DMS 273 treated with DMSO at 0.1 percent for 48 hours (cell line): ENCODE measurements at places on chromosomes 2 and 18.

DNA sequence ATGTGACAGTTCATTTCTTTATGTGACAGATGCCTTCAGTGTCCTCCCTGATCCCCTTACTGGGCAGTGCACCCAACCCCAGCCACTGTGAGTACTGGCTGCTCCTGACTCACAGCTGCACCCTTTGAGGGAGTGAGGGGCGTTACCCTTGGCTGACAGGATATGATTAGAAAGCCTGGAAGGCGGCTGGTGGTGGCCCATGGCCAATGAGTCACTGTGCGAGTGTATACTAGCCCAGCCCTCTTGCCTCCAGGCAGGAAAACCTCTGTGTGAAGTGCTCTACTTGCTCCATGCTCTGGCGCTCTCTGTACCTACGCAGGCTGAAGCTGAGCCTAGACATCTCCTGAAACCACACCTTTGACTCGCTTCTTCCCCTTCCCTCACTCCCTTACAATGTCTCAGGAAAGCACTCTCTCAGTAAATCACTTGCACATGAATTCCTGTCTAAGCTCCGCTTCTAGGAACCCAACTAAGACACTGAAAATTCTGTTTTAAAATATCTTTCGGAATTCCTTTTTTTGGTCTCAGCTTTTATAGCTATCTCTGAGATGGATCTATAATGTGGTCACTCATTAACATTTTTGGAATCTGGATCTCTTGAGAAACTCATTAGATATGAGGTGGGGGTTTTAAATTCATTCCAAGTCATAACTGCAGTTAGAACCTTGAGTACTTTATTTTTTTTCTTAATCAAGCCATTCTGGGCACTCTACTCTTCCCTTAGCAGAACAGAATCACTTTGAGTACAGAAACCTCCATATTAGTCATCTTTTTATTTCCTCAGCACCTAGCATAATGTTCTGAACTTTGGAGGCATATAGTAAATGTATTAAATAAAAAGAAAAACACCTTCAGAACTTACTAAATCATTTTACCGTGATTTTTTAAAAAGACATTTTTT is 25.3 kb upstream of the STAM2 start:
- peak; percentile 23 for DNase-seq

DNA sequence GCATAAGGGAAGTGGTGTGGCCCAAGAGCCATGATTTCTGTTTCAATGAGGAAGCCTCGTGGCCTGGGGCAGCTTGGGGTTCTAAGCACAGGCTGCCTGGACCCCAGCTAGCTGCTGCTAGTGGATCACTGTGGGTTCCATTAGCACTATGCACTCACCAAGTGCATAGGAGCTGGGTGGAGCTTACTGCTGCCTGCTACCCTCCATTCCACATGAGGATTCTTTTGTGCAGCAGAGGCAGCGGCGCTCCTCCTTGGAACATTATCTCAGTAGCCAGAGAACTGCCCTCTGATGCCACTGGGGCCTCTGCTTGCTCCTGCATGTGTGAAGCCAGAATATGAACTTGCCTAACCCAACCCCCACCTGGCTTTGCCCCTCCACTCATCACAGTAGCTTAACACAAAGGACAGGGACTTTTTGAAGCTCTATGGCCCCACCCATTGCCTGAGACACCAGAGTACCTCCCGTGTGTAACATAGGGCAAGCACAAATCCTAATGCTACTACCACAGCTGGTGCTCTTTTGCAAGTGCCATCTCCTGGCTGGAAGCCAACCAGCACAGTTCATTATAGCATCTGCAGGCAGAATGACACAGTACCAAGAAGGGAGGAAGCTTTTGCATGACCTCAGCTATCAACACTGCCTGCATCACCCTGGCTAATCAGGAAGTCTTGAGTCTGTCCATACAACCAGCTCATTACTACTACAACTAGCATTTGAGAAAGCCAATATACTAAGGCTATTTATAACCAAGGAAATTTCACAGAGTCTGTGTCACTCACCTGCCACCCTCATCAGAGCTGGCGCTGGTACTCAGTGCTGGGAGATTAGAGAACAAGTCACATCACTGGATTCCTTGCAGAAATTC is 297.0 kb upstream of the GULP1 start:
- peak; percentile 52 for DNase-seq

DNA sequence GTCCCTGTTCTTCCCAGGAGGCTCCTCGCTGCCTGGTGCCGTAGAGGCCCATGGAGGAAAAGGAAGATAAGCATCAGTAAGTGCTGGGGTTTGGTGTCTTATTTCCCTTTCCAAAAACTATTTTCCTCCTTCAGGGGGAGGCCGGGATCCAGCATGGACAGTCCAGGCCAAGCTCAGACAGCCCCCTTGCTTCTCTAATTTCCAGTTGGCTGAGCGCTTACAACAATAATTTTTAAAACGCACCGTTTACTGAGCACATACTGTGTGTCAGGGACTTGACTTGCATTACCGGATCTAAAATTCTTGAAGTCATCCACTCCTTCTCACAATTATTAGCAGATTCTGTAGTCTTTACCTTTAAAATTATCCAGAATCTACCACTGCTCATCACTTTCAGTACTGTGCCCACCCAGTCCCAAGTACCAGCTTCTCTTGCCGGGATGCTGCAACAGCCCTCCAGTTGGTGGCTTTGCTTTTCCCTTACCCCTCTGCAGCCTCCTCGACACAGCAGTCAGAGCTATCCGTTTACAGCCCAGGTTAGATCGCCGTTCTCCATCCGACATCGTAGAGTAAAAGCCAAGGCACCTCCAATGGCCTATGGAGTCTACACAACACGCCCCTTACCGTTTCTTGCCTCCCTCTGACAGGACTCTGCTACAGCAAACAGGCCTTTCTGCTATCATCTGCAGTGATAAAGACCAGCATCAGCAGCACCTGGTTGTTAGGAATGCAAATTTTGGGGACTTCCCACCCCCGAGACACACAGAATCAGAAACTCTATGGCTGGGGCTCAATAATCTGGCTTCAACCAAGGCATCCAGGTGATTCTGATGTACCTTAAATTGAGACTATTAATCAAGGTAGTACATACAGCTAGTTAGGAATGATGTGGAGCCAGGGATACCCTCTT is 75.2 kb upstream of the TSPYL6 start:
- DNase-seq, result no peak

GRCh38 chr2:213150315-213151097 is 906 bp downstream of the IKZF2 start:
- no peak for DNase-seq

- DNase-seq, result no peak
These were observed 646 bp downstream of the ALS2 start for GRCh38 chr2:201779901-201780673.

- no peak for DNase-seq
These were observed 36.9 kb upstream of the FZD7 start for GRCh38 chr2:201996679-201997314.

DNA sequence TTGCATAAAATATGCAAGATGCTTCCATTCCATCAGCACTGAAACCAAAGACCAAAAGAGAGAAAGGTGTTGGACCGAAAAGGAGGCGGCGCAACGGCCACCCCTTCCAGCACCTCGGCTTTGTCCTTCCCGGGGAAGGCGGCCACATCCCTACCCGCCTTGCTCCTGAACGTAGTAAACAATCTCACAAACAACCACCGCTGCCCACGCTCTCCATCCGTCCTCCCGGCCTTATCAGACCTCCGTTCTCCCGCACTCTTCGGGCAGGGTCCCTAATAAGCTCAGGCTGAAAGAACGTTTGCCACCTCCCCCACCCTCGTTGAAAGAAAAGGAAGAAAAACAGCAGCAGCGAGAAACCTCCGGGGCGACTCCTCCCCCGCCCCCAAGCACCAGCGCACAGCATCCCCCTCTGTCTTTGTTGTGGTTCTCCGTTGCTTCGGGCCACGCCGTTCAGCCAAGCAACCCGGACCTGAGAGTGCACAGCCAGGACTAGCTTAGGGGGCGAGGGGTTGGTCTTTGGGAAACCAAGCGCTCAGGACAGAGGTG is 4.4 kb downstream of the EVX2 start:
- DNase-seq, result no peak

GRCh38 chr2:8036366-8036765 is 645.5 kb upstream of the ID2 start:
- DNase-seq, result no peak

- DNase-seq, result no peak
These were observed 81.5 kb downstream of the NCKAP5 start for GRCh38 chr2:133486771-133487191.

DNA sequence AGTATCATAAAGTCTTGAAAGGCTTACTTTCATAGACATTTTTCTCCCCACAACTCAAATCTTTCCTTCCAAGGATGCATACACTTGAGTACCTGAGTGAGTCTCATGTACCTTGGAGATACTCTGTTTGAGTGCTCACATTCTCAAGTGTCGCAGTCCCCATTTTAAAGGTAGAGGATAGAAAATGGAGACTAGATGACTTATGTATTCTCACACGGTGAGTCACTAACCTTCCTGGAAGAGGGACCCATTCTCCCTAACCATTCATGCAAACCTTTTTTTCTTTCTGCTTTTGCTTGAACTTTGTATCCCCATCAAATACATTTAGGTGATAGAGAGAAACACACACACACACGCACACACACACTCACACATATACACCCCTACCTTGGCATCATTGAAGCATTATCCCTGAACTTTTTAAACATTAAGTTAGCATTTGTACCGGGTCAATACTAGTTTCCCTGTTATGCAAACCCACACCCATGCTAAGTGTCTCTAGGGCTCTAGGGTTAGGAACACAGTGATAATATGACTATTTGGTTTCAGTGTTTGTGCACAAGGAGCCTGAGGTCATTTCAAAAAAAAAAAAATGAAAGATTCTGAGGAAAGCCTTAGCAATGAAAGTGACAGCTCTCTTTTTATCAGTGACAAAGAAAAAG is 236.2 kb downstream of the IKZF2 start:
- DNase-seq, result no peak

- DNase-seq, result no peak
These were observed 49.1 kb downstream of the CAB39 start for GRCh38 chr2:230761704-230762103.

DNA sequence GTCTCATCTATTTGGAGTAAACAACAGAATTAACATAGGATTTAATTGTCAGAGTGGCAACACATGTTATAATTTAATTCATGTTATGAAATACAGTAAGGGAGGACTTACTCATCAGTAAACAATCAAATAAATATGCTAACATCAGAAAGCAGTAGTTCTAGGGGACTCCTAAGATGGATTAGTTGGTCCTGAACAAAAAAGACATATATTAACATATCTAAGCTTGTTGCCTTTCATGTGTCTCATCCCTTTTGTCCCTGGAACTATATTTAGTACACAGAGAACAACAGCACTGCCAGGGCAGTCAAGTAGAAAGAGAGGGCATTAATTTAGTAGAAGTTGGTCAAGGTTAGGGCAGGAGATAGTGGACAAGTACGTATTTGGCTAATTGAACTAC is 117.8 kb upstream of the FZD5 start:
- DNase-seq, result no peak

- DNase-seq, result no peak
These were observed 76.4 kb upstream of the UXS1 start for GRCh38 chr2:106270471-106270891.

DNA sequence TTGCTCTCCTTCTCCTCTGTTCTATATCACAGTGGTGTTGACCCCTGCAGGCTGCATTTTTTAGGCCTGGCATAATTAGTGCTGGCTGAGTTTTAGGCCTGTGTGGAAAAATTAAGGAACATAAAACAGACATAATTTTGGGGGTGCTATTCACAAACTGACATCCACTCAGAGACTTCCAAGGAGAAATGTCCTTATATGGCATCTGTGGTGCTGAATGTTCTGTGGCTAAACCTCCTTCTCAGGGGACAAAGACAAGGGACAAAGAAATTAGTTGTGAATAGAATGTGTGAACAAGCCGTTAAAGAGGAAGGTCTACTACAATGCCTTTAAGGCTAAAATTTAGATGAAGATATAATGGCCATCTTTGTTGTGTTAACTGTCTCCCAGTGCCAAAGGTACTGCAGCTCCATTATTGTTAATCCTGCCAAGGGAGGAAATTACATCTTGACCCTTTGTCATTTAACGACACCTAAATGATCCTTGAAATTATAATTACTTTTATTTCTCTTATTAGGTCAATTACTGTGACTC is 870.0 kb upstream of the CHAC2 start:
- DNase-seq, result no peak

DNA sequence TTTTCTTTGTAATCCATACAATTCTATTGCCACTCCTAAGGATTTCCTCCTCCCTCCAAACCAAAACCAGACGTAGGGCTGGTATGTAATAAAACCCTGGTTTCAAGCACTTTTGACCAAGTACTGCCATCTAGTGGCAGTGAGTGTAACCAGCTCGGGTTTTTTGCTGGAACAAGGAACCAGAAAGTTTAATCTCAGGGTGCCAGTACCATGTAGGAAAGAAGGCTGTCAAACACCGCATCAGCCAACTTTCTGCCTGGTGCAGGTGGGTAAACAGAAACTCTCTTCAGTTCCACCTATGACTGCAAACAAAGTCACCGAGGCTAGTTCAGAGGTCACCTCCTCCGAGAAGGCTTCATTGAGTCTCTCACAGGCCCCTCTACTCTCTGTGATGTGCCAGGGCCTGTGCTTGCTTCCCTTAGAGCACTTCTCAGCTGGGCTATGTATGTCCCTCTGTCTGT is 10.2 kb upstream of the THNSL2 start:
- peak; percentile 4 for DNase-seq

DNA sequence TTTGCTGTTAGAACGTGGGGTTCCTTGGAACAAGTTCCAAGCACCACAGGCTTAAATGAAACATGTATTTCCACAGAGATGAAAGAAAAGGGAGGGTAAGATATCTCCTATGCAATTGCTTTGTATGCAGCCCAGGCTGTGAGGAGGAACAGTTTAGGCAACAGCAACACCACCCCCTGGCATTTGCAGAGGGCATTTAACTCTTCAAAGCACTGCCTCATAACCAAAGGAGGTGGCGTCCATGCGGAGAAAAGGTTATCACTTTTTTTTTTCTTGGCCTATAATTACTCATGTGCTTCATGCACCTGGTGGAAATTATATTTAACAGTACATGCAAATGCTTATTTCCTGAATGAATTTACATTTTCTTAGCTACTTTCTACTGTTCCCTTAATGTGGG is 286.0 kb downstream of the LPIN1 start:
- DNase-seq, result no peak

GRCh38 chr2:45283764-45284620 is 274.7 kb upstream of the SIX2 start:
- no peak for DNase-seq

- no peak for DNase-seq
These were observed 969.6 kb upstream of the PIK3C3 start for GRCh38 chr18:40985436-40985835.

GRCh38 chr2:11768946-11769345 is 22.5 kb downstream of the LPIN1 start:
- DNase-seq, result no peak

GRCh38 chr18:57561728-57562423 is 24.6 kb downstream of the FECH start:
- no peak for DNase-seq

DNA sequence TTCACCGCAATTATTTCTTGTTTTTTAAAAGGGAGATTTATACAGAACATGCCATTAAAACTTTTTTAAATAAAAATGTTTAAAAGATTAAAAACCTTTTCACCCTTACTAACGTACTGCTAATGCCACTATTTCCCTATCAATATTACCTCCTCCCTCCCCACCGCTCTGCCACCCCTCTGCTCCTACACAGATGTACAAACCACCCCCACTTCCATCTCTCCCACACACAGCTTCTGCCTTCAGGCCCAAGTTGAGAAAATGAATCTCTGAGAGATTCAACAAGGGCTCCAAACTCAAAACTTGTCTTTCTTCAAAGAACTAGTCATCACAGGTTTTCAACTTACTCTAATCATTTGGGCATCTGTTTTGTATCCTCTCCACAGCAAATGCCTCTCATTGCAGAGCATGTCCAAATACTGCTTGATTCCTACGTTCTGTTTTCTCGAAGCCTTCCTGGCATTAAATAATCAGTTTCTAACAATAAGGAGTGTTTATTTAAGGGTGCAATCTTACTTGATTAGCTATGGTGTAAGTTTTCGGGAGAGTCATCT is 32.1 kb downstream of the FARSB start:
- no peak for DNase-seq
